Hematopoietic multipotent progenitor cell (in vitro differentiated cells): ENCODE measurements at places on chromosomes 7 and 10.

GRCh38 chr7:157403646-157404401 lies 67.0 kb downstream of the DNAJB6 start:
- DNase-seq = peak; percentile 47

DNA sequence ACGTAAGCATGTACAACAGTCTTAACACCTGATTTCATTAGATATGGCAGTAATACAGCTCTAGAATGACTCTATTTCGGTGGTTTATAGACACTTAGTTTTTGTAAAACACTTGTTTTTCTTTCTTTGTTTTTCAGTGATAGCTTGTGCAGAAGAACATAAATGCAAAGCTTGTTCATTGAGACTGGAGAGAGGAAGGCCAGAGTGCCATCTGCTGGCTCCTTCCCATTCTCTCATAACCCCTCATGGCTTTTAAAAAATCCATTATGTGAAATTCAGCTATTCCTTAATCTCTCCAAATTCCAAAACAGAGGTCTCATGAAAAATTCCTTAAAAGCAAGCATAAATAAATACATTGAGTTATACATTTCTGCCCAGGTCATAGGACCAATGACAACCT lies 76.3 kb downstream of the CACNB2 start:
- DNase-seq = peak; percentile 55

DNA sequence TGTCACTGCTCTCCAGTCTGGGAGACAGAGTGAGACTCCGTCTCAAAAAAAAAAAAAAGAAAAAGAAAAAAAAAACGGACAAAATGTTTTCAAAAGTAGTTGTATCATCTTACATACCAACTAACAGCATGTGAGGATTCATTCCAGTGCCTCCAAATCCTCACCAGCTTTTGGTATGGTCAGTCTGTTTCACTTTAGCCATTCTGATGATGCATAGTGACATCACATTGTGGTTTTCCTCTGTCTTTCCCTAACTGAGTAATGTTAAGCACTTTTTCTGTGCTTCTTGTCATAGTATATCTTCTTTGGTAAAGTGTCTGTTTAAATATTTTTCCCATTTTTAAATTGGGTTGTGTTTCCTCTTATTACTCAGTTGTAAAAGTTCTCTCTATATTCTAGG lies 251.4 kb upstream of the CTBP2 start:
- no peak for DNase-seq

DNA sequence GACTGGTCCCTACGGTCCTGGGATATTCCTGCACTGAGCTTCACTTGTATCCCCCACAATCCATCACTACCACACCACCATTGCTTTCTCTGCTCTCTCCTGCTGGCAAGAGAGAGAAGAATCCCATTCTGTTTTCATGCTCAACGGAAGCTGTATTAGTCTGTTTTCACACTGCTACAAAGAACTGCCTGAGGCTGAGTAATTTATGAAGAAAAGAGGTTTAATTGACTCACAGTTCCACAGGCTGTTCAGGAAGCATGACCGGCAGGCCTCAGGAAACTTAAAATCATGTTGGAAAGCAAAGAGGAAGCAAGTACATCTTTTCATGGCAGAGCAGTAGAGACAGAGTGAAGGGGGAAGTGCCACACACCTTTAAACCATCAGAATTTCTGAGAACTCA lies 260.4 kb upstream of the LYZL1 start:
- DNase-seq = no peak

DNA sequence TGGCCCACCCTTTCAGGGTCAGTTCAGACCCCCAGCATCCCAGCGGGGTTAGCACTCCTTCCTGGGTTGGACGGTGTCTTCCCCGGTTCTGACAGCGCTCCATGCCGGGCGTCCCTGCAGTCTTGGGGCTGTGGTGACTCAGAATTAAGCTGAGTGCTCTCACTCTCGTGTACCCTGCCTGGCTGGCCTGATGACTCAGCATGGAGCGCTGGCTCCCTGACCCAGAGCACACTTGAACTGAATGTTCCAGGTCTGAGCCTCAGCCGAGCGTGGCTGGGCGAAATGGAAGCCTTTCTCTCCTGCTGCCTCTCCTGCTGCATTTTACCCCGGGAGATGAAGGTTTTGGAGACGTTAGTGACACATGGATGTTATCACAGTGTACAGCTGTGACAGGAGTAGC lies 7.1 kb downstream of the BAG3 start:
- no peak for DNase-seq

DNA sequence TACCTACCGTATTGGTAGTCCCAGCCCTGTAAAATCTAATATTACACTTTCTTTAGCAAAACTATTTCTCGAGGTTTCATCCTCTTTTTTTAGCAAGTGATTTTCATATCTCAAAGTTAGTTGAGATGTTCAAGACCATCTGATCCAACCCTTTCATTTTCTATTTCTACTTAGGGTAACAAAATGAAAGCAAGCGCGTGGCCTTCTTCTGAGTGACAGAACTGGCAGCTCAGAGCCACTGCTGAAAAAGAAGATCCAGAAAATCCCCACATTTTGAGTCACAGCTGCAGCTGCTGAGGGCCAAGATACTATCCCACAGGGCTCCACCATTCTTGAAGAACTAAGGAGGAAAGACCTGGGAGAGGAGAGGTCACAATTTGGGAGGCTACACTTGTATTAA lies 24.8 kb upstream of the ZNF800 start:
- DNase-seq = no peak
